ENCODE measurements at places on chromosomes 3 and 15.

DNA sequence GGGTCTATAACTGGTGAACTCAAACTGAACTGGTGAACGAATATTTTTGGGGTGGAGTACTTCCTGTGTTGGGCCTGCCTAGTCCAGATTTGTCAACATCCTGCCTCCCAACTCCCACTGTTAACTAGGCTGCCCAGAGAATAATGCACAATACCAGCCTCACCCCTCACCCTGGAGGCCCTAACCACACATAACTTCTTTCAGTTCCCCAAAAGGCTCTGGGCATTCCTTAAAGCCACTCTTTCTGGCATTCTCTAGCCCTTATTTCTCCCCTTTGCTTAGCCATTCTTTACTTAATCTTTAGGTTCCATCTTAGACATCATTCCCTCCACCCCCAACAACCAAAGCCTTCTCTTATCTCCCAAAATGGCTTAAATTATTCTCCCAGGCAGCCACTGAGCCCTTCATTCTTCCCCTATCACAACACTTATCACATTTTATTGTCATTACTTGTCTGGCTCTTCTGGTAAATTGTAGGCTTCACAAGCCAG, 9.1 kb upstream of the SEC11A start:
- DNase-seq = peak; percentile 25

GRCh38 chr15:60922736-60923135, 306.4 kb downstream of the RORA start:
- DNase-seq = no peak

- DNase-seq = no peak
Observed at GRCh38 chr15:70717237-70717793, 46.0 kb downstream of the UACA start.

DNA sequence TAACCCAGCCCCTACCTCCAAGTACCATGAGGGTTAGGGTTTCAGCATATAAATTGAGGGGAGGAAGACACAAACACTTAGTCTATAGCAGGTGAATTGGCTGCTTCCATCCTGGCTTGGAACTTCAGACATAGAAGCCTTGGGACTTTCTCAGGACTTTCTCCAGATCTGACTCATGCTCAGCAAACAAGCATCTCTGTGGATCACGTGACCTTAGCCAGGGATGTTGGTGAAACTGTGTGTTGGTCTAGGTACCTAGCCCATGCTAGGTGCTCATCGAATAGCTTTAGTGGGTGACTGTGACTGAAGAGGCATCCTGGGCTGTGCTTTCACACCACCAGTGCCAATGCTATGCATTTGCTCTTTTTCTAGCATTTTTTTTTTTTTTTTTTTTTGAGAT, 58.9 kb downstream of the CD47 start:
- no peak for DNase-seq

GRCh38 chr3:138696666-138697370, 88.2 kb downstream of the FAIM start:
- DNase-seq = no peak
